ENCODE measurements at places on chromosomes 5 and 9.

DNA sequence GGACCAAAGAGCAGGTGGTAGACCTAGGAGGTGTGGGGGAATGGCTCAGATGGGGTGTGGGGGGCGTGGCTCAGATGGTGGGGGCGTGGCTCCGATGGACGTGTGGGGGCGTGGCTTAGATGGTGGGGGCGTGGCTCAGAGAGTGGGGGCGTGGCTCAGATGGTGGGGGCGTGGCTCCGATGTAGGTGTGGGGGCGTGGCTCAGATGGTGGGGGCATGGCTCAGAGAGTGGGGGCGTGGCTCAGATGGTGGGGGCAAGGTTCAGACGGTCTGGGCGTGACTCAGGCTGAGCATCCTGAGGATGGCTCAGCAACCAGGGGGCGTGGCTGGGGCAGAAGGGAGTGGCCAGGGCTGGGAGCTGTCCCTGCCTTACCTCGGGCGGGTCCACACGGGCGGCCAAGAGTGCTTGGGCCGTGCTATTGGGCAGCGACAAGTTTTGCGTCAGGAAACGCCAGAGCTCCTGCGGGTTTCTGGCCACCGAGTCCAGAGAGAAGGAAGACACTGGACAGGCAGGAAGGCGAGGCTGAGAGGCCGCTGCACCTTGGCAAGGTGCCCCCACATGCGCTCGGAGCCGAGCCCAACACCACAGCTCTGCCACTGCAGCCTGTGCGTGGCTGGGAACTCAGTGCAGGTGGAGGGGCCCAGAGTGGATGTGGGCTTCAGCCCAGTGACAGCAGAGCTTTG is 5.9 kb downstream of the ABCA2 start:
- peak; percentile 79 for DNase-seq

DNA sequence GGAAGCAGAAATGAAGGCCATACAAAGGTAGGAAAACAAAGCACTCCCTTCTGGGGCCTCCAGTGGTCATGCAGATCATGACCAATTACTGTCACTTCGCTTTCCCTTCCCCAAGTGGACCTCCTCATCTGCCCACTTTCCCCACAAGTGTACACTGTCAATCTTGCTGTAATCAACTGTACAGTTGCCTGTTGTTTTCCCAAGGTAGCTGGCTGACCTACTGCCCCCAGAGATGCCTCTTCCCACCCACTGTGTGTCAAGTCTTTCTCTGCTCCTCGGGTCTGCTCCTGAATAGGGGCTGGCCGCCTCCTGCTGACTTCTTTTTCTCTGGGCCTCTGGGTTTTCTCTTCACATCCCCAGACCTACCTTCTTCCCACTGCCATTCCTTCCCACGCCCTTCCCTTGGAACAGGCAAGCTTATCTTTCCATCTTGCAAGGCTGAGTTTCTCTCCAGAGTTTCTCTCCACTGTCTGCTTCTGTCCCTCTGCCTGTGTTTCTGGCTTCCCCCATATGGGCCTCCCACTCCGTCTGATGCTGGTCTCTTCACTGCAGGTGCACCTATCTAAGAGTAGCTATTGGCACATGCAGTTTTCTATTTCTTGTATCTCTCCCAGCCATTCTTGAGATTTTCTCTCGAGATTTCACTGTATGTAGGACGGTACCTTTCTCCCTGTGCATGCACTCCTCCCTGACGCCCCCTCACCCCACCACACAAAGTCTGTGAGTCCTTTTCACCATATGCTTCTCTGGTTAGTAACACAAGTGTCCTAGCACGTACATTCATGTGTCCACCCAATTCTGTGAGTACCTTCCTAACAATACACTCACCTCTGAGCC is 2.4 kb downstream of the ELL2 start:
- no peak for DNase-seq

DNA sequence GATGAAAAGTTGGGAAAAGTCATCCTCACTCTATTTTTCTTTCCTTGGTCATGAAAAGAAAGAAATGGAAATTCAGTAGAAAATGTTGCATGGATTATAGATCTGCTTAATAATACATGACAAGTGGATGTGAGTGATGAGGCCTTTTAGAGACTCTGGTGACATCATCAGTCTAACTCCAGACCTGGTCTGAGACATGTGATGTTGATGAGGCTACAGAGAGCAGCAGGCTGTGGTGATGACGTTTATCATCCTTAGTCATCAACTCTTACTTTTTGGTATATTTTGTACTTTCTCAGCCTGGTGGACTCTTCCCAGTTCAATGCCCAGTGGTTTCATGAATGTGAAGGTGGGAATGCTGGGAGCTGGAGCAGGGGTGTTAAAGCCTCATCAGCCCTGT is 116.4 kb downstream of the TTLL11 start:
- DNase-seq = no peak

GRCh38 chr5:60851626-60852025 is 7.6 kb upstream of the ELOVL7 start:
- DNase-seq = no peak

DNA sequence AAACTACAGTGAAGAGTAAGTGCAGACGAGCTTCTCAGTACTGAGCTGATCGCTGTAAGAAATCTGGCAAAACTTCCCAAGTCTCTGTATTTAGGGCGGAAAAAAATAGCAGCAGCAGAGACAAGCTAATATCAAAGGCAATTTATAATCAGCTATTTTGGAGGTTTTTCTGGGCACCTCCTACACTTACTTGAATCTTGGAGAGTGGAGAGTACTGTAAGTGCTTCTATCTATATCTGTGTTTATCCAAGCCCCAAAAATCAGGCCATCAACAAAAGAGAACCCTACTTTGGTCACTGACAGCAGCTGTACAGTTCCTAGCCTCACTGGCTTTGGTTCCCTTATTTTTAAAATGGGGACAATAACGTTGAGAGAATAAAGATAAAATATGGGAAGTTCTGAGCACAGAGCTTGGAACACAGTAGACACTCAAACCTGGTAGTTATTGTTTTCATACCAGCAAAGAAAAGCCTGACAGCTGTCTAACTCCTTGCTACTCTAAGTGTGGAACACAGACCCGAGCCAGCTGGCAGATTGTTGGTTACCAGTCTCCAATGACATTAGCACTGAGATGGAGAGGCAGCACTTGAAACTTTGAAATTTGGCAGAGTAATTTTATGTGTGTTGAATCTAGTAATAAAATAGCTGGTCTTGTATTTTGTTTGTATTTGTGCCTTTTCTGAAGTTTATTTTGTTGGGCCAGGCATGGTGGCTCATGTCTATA is 96.0 kb upstream of the SLC28A3 start:
- DNase-seq = no peak

DNA sequence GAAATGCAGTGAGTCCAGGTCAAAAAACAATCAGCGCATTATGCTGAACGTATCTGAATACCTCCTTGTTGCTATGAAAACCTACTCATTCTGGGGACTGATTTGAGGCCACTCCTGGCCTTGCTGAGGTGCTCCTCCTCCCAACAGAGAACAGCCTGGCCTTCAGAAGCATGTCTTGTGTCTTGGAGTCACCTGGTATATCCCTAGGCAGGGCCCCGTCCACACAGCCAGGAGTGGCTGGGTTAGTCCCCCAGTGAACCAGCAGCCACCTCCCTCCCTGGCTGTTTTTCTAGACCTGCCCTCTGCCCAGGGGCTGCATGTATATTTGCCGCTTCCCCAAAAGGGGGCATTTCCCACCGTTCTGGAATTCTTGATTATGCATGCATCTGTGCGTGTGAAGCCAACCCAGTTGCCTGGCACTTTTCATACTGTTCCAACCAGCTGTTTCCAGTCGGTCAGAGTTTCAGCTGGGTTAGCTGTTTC is 99.2 kb upstream of the SPATA31C2 start:
- DNase-seq = no peak

Data from DMS153 (cell line).